ENCODE measurements at places on chromosomes 5 and 9.
A peak's percentile ranks its signal among the peaks of the same experiment; 100 is the strongest.

DNA sequence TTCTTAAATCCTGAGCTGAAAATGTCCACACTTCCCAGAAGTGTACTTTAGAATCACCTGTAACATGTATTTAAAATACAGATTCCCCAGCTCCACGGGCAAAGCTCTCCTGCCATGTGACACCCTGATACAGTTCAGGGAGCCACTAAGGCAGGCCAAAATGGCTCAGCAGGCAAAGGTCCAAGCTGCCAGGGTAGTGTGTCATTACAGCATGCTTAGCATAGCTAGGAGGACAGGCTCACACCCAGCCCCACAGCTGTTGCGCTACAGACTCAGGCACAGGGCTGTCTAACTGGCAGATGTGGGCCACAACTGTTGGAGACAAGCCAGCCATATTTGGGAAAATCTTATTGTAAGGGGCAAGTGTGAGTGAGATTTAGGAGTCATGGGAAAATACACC is 73.0 kb downstream of the C9orf85 start:
- DNase-seq: peak; percentile 58

DNA sequence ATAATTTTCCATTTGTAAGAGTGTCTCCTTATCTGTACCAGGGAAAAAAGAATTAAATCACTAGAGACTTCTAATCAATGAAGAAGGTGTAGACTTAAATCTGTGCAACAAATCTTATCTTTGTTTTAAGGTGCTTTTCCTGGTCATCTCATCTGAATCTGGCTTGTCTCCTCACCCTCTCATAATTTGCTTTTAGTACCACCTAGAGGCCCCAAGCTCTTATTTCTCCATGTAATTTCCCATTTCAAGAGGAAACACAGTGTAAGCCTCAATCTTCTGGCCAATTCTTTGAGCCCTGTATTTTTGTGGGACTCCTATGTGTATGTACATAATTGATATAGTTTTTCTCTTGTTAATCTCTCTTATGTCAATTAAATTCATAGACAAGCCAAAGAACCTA is 1975.3 kb upstream of the CDH6 start:
- no peak for DNase-seq

DNA sequence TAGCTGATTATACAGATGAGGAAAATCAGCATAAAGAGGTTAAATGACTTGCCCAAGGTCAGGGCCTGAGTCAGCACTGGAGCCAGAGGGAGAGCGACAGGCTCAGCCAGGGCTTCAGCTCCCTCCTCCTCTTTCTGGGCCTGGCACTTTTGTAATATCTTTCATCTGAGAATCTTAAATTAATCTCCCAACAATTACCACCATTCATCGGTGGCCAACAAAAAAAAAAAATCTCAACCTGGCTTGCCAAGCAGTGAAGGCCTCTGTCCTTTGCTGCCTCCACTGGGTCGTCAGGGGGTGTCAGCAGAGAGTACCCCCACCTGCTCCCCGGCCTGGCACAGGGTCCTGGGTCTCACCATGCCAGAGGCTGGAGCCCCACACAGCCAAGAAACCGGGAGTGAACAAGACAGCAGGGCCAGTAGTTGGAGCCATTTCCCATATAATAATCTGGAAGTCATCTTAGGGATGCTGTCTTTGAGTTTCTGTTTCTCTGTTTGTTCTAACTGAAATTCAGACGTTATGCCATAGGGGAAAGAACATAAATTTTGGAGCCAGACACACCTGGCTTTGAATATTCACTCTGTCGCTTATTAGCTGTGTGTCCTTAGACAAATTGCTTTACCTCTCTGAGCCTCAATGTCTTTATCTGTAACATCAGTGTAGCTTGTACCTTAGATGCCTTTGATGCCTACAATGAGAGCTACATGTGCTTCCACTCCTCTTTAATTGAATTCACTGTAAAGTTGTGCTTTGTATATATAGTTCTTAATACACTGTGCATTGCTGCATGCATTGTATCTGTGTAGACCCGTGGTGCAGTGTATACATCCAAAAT is 299.9 kb upstream of the MSX2 start:
- DNase-seq: no peak

- DNase-seq: no peak
Observed at GRCh38 chr5:42612750-42613366, 143.8 kb upstream of the CCDC152 start.

Data from HFF-Myc (cell line).